Renal pelvis (tissue), 12 donors: ENCODE measurements at places on chromosomes 6 and 20.

DNA sequence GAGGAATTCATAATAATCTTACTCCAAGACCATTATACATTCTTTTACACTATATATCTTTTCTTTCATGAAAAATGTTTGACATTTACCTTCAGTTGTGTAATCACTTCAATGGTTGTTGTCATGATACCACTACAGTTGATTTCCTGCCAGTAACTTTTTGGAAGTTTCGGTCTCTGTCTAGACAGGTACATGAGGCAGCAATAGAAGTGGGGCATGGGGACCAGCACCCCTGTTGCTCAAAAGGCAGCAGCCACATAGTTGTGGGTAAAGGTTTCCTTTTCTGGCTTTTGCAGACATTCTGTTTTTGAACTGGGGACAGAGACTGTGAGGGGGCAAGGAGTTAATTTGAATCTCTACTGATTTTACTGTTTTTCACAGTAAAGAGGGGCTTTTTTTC is 14.1 kb downstream of the SAMD5 start:
- no peak for DNase-seq

DNA sequence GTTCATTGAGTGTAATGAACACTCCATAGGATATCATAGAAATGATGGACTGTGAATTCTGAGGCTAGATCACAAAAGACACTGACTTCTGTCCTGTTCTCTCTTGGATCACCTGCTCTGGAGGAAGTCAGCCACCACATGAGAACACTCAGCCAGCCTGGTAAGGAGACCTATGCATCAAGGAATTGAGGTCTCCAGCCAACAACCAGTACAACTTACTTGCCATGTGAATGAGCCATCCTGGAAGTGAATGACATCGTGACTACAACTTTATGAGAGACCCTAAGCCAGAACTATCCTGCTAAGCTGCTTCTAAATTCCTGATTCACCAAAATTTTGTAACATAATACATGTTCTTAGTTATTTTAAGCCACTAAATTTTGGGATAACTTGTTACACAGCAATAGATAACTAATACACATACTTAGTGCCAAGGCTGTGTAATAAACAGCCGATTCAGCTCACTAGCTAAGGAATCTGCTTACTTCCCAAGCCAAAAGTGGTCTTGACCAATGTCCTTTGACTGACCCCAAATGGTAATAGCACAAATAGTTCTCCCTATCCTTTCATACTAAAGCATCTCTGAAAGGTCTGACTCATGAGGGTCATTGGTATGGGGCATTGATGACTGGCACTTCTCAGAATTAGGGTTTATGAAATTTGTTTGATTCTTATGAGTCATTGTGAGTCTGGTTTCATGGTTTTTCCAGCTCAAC is 6.9 kb upstream of the CTNNBL1 start:
- no peak for DNase-seq

- peak; percentile 80 for DNase-seq
Measured at GRCh38 chr6:73521351-73521985, 636 bp upstream of the EEF1A1 start.

DNA sequence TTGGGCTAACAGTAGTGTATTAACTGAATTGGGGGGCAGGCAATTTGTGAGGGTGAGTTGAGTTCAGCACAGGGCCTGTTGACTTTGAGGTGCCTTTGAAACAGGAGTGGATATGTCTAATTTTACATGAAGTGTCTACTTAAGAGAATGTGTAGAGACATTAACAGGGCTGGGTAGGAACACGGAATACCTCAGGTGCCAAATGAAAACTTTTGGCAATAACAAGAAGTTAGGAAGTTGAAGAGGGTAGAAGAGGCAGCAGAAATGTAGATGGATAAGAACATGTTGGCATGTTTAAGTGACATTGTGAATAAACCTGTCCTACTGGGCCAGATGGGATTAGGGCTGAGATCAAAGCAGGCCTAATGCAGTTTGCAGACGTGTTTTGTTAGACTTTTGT is 117.0 kb downstream of the SLC16A10 start:
- no peak for DNase-seq

DNA sequence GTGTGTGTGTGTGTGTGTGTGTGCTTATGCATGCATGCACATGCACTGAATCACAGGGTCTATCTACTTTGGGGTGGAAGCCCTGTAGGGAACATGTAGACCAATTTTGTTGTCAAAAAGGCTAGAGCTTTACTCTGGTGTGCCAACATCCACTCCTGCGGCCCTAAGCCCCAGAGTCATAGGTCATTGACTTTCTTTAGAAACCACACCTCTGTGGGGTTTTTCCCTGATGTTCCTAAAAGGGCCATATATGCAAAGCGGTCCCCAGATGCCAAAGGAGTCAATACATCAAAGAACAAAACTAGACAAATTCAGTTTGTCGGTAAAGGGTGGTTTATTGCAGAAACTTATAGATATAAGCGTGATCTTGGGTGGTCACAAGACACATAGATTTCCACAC is 29.8 kb upstream of the SLC2A12 start:
- no peak for DNase-seq

DNA sequence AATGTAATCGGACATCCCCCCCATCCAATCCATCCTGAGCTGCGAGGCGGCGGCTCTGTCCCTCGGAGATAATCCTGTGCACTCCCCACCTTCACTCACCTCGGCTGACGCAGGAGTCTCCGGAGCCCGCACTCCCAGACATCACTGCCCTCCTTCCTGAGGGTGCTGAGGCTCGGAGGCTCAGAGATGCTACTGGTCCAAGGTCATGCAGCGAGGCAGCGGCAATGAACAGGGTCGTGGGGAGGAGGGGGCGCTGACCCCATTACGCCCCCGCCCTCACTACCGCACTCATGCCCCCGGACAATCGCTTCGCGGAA is 485 bp downstream of the ADISSP start:
- no peak for DNase-seq

DNA sequence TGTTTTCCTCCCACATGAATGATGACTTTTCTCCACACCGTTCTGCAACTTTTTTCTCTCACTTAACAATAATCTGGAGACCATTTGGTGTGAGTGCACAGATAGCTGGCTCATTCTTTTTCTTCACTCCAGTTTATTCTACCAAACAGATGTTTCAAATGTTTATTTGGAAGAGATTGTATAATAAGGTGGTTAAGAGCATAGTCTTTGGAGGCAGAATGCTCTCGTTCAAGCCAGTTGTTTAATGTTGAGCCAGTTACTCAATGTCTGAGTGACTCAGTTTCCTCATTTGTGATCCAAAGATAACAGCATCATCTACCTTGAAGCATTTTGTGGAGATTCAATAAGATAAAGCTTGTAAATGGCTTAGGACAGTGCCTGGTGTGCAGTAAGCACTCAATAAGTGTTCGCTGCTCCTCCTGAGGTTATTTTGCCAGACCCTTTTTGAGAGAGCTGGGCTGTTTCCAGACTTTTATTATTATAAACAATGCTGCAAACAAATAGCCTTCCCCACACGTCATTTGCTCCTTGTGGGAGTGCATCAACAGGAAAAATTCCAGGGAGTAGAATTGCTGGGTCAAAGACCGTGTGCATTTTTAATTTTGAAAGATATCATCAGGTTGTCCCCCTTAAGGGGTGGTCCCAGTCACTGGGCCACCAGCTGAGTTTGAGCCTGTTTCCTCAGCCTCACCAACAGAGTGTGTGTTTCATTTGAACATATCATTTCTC is 70.6 kb downstream of the VEGFA start:
- DNase-seq, result no peak

DNA sequence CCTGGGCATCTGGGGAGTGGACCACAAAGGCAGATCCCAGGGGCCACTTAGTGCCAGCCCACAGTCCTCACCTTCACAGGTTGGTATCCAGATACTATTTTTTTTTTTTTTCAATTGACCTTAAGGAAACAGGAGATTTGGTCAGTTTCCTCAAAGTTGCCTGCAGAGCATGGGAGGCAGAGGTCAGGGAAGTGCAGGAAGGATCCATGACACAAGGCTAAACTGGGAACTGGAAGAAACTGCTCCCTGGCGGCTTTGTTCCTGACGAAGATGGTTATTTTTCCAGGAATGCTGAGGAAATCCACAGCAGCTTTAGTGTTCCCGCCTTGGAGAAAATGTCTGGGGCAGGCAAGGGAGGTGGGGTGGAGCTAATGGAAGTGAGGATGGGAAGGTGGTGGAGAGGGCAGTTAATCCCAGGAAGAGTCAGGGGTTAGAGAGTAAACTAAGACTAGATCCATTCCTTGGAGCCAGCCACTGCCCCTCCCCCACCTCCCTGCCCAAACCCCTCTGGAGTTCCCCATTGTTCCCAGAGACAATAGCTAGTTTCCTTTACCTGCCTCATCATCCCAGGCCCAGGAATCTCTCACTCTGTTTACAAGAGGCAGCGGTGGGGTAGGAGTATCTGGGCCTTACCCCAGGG is 14.3 kb upstream of the MYMX start:
- no peak for DNase-seq

DNA sequence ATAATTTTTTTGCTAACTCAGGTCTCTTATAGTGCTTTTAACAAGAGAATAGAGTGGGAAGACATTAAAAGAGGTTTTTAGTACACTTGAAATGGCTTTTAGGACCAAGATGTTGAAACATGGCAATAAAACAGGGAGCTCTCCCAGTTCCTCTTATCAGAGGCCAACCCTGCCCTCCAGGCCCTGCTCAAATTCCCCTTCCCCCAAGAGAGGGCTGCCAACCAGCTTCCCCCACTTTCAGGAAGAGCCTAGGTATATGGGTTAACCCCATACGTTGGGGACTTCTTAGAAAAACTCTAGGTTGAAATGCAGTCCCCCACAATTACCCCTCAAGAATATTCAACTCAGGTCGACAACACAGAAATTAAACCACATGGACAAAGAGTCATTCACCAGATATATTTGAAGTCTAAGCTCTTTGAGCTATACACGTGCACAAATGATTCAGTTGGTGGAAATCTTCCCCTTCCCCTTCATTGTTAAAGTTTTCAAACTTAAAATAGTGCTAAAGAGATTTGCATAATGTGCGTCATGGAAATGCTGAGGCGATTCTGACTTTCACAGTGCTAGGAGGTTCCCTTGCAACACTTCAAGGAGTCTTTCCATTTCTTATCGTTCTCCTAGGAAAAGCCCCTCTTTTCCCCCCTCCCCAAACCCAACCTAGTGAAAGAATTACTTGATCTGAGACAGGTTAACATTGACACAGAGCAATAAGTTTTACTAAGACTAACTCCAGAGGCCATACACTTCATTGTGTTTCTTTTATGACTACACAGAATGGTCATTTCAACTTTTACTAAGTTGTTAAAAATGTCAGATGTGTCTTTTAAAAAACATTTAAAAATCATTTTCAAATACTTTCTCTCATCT is 49.8 kb upstream of the ENPP5 start:
- no peak for DNase-seq

DNA sequence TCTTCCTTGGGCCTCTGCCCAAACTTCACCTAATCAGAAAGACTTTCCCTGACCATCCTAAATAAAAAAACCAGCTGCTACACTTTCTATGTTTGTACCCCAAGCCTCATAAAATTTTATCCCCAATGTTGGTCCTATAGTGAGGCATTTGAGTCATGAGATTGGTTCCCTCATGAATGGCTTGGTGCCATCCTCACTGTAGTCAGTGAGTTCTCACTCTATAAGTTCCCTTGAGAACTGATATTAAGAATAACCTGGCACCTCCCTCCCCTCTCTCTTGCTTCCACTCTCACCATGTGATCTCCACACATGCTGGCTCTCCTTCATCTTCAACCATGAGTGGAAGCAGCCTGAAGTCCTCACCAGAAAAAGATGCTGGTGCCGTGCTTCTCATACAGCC is 316.9 kb upstream of the PRDM1 start:
- no peak for DNase-seq

- DNase-seq, result no peak
Measured at GRCh38 chr6:133551847-133552341, 310.7 kb downstream of the EYA4 start.

DNA sequence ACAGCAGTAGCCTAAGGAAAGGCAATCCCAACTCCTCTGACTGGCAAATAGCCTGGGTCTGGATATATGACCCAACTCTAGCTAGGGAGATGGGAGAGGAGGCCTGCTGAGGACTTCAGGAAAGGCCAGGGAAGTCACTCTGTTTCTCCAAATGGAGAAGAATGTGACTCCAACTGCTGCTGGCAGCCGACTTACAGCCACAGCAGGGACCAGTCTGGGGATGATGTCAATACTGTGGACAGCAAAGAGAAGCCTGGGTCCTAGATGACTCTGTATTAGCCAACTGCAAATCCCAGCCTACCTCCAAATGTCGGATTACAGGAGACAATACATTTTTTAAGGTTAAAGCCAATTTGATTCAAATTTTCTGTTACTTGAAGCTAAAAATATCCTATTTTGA is 232.6 kb downstream of the FOXC1 start:
- no peak for DNase-seq

DNA sequence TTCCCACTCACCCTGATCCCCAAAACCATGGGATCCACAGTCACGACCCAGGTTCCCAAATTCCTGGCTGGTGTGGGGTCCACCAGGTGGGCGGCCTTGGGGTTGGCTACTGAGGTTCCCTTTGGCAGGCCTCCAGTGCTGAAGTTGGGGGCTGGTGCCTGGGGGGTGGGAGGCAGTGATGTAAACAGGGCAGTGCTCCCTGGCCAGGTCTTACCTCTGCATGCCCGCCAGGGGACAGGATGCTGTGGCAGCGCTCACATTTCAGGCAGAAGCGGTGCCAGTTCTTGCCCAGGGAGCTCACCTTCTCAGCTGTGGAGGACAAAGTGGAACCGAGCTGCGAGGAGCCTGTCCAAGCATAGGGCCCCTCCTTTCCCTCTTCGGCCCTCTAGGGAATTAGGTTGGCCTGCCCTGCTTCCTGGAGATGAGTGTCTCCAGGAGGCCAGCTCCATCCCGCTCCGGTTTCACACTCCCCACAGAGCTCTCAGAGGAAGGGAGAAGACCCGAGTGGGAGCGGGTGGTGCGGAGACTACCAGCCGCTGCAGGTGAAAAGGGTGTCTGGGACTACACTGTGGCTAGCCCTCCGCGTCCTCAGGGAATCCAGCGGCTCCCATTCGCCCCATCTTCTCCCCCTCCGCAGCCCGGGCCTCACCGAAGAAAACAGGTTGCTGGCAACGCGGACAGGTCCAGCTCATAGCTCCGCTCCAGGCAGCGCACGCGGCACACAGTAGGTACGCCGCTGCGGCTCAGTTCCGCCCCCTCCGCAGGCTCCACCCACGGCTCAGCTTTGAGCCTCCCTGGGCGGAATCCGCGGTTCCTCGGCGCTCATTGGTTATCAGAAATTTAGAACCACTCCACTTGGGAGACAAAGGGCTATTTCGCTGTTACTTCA is at the start of gene CRIP3:
Gene CRIP3 (minus strand): TSS at position 726 of the 889 bp plus-strand sequence. CDS start 34 bp downstream, at position 692.
- DNase-seq, result peak; percentile 23

- no peak for DNase-seq
Measured at GRCh38 chr20:60299951-60300350, 341.7 kb downstream of the CDH26 start.

GRCh38 chr6:89347825-89348224 is 4.7 kb downstream of the UBE2J1 start:
- peak; percentile 46 for DNase-seq

DNA sequence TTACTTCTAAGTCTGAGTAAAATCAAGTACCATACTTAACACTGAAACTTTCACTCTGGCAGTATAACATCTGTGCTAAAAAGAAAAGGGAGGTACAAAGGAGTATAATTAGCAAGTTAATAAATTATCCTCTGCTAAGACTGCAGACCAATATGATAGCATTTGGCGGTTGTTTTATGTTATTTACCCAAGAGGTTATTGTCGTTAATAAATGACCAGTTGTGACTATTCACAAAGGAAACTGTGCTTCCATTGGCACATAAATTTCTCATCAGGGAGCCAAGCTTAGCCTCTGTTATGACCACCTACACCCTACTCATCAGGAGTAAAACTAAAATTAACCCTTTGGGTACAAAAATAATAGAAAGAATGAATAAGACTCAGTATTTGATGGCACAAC is 86.5 kb downstream of the CRYBG1 start:
- no peak for DNase-seq

- DNase-seq, result no peak
Measured at GRCh38 chr6:154791556-154792317, 58.5 kb downstream of the SCAF8 start.

GRCh38 chr6:20173833-20174792 is 38.2 kb downstream of the MBOAT1 start:
- DNase-seq, result no peak
